Substantia nigra (tissue), 51 donors: ENCODE measurements at places on chromosomes 12 and 14.

GRCh38 chr14:99280066-99280731, 8.2 kb upstream of the BCL11B start:
- no peak for DNase-seq

- peak; percentile 24 for DNase-seq
Measured at GRCh38 chr14:21917699-21918436, 244.2 kb upstream of the OR4E1 start.

DNA sequence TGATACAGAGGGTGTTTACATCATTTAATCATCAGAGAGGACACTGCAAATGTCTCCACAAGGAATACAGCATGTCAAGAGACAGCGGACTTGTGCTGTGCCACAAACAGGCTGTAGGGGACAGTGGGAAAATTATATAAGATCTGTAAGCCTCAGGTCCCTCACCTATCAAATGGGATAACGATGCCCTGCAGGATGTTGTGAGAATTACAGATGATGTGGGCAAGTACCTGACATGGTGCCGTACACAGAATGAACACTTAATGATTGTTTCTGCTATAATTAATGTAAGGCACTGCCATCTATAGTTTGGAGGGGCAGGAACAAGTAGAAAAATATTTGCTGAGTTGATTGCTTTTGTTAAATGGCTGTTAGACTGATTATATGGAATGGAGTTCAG, 81.9 kb upstream of the GTF2A1 start:
- no peak for DNase-seq

DNA sequence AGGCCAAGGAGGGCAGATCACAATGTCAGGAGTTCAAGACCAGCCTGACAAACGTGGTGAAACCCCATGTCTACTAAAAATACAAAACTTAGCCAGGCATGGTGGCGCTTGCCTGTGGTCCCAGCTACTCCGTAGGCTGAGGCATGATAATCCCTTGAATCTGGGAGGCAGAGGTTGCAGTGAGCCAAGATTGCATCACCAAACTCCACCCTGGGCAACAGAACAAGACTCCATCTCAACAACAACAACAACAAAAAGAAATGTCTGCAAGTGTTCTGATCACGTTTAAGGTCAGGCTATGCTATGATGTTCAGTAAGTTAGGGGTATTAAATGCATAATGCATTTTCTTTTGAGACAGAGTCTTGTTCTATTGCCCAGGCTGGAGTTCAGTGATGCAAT, 6.7 kb upstream of the PLD4 start:
- no peak for DNase-seq

GRCh38 chr14:64928239-64929013, 14.1 kb downstream of the GPX2 start:
- DNase-seq, result no peak

DNA sequence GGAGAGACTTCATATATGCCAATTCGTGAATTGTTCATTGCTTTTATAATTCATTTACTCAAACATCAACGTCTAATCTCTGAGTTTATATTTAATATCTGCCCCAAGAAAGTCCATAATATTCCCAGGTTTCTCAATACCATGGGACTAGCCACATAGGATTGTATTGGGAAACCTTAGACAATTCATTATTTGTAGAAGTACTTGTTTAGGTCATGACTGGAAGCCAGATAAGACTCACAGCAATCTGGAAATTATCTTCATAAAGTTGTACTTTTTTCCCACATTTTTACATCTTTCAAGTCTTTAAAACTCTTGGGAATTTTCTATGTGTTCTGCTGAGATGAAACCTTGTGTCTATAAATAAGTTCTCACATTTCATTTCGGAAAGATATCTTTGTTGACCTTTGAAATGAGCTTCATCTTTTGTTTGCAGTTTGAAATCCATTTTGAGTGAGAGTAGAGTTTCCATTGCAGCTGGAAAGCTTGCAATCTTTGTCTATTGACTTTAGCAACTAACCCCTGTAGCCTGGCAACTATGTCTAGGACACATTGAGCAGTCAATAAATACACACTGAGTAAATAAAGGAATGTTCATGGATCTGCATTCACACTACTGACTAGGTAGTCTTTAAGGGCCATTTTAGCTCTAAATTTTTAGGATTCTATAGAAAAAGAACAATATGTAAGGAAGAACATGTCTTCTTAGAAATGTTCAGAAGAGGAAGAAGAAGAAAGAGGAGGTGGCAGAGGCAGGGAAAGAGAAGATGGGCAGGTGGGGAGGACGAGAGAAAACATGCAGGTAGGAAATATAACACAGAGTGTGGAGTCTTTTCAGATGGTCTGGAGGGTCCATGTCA, 154.4 kb downstream of the LRIG3 start:
- DNase-seq, result no peak

DNA sequence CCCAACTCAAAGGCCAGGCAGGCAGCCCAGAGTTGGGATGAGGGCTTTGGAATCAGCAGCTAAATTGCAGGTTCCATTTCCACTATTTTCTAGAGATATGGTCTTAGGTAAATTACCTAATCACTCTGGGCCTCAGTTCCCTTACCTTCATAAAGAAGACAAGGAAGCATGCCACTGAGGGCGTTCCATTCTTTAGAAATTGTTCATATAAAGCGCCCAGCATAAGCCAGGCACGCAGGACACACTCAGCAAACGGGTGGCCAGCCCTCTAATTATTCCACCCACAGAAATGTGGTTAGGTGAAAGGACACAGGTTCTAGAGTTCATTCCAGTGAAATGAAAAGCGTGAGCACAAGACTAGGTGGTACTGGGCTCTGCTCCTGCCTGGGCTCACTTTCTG, 87.9 kb upstream of the BCL11B start:
- no peak for DNase-seq

DNA sequence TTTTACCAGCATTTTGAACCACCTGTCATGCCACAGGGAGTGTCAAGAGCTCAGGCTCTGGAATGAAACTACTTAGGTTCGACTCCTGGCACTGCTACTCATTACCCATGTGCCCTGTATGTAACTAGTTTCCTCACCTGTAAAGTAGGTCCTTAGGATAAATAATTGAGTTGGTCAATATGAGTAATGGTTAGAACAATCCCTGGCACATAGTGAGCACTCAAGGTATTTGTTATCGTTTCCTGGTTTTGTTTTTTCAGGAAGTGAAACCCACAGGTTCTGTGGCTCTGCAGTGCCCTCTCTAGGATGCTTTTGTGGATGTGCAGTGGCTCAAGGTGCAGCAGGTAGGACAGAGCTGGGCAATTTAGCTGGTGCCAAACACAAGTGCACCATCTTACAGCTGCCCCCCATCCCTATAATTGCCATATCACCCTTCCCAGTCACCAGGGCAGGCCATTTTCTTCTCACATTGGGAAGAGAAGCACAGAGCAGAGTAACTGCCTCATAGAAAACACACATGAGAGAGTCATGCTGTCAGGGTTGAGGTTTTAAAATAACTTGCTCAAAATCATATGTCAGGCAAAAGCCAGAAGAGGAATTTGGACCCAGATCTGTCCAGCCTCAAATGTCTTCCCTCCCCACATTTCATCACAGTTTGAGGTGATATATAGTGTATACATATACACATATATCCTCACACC, 297.5 kb downstream of the RPAP3 start:
- DNase-seq, result no peak

GRCh38 chr12:116284396-116284795, 6.9 kb upstream of the MED13L start:
- no peak for DNase-seq

GRCh38 chr14:96139169-96139568, 65.5 kb upstream of the BDKRB2 start:
- DNase-seq, result no peak

DNA sequence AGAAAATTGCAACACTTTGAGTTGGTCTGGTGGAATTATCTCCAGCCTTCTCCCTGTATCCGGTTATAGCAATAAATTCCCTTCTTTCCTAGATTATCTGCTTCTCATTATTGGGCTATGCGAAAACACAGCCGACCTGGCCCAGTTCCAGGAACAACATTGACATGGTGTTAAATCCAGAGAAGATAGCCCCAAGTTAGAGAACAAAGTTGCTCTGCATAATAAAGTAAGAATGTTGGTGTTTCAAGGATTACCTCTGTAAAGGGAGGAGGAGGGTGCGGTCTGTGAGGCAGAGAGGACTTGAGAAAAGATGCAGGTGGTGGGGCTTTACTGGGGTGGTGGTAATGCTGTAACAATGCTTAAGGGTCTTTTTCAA, 12.1 kb downstream of the TCL1A start:
- DNase-seq, result no peak

- DNase-seq, result no peak
Measured at GRCh38 chr14:105591052-105591451, 64.7 kb downstream of the TMEM121 start.

DNA sequence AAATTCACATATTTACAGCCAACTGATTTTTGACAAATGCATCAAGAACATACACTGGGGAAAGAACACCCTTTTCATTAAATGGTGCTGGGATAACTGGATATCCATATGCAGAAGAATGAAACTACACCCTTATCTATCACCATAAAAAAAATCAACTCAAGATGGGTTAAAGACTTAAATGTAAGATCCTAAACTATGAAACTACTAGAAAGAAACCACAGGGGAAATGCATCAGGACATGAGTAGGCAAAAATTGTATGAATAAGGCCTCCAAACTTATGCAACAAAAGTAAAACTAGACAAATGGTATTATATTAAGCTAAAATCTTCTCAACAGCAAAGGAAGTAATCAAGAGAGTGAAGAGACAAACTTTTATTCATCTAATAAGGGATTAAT, 242.6 kb downstream of the CPNE8 start:
- DNase-seq, result no peak

- no peak for DNase-seq
Measured at GRCh38 chr12:65495233-65495632, 216.8 kb downstream of the MSRB3 start.

DNA sequence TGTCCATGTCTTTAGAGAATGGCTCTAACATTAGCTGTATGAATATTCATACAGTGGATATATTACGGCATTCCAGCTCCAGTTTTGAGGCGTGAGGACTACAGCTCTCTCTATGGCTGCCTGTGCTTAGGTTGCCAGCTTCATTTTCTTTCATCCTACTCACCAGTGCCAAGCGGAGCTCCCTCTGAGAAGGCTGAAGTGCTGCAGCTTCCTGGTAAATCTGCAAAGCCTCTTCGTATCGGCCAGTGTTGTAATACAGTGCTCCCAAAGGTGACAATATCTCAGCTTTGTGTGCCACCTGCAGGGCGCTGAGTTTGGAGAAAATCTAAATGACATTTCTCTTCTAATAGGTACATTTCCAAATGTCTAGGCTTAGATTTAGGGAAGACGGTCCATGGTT, 19.8 kb upstream of the OVCH1 start:
- no peak for DNase-seq

- DNase-seq, result no peak
Measured at GRCh38 chr12:40146800-40147797, 41.2 kb upstream of the SLC2A13 start.

DNA sequence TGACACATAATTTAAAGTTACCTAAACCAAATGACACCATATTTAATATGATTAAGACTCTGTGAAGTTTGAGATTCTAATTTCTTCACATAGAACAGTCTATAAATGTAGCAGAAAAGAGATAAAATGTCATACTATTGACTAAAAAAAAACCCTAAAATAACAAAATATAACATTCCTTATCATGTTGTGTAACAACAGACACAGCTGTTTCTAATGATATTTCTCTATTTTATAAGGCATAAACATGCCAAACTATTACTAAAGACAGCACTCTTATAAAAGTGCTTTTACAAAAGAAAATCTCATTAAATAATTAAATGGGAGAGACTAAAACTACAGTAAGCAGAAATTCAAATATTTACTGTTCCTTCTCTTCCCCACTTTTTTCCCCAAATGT, 49.4 kb downstream of the NOVA1 start:
- DNase-seq, result no peak

- no peak for DNase-seq
Measured at GRCh38 chr12:115049614-115050013, 365.6 kb upstream of the TBX3 start.

GRCh38 chr12:113214895-113215400, 6.3 kb upstream of the TPCN1 start:
- no peak for DNase-seq

DNA sequence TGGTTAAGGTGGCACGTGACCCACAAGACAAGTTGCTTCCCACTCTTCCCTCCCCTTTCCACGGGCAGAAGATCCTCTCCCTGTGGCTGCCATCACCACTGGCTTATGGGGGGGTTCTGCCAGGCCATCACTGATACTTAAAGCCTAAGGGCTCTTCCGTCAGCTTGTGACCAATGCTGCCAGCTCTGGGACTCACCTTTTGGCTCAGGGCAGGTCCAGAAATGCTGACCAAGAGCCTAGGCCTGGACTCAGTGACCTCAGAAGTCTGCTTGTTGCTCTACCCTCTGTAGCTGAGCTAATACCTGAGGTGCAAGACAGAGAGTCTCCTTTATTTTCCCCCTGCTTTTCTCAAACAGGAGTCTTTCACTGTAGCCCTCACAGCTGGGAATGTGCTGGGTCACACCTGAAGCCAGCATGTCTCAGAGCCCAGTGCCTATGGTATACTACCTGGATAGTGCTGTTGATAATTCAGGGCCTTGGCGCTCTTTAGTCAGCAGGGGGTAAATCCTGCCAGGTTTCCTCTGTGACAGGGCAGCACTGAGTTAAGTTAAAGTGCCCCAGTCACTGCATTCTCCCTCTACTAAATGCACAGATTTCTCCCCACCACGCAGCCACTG, 19.7 kb downstream of the FGD4 start:
- no peak for DNase-seq

DNA sequence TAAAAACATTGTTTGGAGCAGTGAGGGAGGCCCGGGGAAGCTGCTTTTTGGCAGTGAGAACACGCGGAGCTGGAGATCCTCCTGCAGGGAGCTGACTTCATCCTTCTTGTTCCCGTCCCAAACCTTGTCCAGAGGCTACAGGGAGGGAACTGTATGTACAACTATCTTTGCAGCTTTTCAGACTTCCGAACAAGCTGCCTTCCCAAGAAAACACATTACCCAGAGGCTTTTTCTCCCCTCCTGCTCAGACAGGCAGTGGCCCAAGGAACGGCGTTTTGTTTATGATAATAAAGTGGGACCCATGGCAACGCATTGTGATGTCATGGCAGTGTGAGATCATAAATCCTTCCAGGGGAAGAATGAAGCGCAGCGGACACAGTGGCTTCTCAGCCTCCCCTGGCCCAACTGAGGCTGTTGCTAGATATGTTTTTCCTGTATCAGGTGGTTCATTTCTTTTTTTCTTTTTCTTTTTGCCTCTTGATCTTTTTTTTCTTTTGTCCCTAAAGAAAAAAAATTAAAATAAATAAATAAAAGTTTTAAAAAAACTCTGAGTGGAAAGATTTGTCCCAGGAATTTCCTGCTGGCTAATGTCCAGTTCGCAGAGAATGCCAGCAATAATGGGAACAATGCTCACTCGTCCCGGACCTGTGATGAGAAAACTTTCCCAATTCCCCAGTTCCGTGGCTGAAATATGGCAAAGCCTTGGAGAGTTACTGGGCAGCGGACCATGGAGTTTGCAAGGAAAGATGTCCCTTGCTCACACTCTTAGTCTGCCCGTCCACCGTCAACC, 103.4 kb upstream of the MAP1LC3B2 start:
- DNase-seq, result no peak

DNA sequence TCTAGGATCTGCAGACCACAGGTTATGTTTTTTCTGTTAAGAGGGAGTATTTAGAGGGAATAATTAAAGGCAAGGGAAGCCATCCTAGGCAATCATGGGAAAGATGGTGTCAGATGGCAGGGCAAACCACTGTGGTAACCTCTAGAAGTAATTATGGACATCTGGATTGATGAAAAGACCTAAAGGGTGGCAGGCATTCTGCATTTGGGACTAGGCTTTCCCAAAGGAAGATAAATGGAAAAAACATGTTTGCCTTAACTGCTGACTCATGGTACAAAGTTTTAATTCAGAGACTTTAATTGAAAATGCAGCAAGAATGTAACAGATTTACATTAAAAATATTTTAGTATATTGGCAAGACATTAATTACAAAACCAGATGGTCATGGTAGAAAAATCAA, 88.1 kb downstream of the TMEM30B start:
- no peak for DNase-seq
